Activated CD8-positive, alpha-beta memory T cell treated with anti-CD3 and anti-CD28 coated beads for 1 hour (primary cell): ENCODE measurements at places on chromosomes 2 and 18.

GRCh38 chr2:159506202-159506601 is 110.1 kb downstream of the BAZ2B start:
- DNase-seq, result no peak

- no peak for DNase-seq
These were observed 63.9 kb downstream of the COMMD1 start for GRCh38 chr2:61969376-61969775.

GRCh38 chr2:951224-952006 is 766 bp downstream of the SNTG2 start:
- no peak for DNase-seq

DNA sequence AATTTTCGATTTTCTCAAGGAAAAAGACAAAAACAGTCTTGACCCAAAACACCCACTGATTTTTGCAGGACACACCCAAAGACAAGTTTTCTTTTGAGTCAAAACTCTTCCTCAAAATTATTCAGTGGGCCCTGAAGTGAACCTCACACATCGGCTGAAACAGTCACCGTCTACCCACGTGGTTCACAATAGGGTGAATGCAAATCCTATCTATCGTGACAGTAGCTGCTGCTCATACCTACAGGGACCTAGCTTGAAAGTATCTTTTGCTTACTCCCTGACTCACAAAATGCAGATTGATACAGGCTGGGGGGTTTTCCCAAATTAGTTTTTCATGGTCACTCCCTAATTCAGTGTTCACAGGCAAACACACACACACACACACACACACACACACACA is 10.7 kb upstream of the CD226 start:
- DNase-seq, result no peak

DNA sequence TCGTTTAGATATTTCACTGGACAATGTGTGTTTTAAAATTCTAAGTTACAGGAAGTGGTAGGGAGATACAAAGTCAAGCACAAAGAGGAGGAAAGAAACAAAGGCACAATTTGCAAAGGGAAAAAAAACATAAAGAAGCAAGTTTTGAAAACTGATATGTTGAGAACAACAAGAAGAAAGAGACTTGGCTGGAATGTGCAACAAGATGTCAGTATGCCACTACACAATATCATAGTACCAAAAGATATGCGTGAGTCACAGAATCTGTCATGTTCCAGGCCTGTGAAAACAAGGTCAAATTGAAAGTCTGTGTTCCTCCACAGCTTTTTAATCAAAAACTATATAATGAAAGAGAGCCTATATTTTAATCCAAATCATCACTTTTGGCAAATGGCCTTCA is 12.0 kb downstream of the EXOC6B start:
- DNase-seq, result no peak

- no peak for DNase-seq
These were observed 176.1 kb upstream of the ZFP36L2 start for GRCh38 chr2:43402452-43402937.

DNA sequence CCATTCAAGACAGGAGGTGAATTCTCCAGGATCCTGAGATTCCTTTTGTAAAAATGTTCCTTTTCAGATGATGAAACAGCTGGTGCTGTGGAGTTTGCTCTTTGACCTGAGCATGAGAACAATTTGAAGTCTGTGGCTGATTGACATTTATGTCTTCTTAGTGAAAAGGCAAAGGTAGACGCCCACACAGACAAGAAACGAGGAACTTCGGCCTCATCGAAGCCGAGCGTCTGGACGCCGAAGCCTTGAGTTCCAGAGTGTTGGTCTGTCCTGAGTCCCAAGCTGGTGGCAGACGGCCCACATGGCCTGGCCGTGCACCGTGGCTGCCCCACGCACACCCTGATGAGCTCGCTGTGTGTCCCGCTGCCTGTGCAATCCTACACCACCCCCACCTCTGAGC is 20.7 kb upstream of the SNTG2 start:
- DNase-seq, result no peak

DNA sequence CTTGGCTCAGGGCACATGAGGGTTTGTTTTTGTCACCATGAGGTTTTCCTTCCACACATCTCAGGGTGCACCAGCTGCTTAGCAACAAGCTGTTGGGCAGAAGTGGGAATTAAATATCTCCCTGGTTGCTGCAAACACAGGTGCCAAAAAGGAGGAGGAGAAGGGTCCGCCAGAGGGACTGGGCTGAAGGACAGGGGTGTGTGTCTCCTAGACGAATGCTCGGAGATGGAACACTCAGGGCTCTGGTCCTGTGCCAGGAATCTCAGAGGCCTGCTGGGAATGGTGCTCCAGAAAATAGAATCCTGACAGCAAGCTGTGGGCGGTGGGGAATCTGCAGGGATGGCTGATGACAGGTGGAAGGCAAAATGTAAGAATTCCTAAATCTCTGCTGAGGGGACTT is 94.5 kb downstream of the VSNL1 start:
- DNase-seq, result no peak

DNA sequence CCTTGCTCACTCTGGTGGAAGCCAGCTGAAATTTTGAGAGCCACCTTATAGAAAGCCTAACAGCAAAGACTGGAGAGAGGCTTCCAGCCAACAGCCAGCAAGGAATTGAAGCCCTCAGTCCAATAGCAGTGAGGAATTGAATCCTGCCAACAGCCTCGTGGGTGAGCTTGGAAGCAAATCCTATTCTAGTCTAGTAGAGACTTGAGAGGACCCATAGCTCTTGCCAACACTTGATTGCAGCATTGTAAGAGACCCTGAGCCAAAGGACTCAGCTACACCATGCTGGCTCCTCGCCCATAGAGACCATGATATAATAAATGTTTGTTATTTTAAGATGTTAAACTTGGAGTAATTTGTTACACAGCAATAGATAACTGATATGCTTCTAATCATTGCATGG is 403.0 kb upstream of the TNP1 start:
- no peak for DNase-seq

GRCh38 chr2:165871025-165871424 is 77.0 kb upstream of the GALNT3 start:
- DNase-seq, result no peak

DNA sequence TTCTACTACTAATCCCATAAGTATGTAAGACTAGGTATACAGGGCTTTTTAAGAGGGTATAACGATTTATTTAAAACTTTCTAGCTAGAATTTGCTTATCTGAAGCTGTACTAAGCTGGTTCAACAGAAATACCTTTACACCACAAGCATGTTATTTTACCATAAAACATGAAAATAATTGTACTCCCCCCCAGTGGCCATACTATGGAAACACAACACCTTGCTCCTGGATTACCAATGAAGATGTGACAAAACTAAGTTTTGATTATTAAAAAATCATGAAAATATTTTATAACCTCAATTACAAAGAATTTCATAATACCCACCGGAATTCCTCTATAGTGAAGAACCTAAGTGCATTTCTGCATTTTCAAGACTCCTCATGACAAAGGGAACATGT is 27.3 kb downstream of the LPIN2 start:
- DNase-seq, result no peak

GRCh38 chr18:77206676-77207374 is 42.8 kb upstream of the GALR1 start:
- no peak for DNase-seq

DNA sequence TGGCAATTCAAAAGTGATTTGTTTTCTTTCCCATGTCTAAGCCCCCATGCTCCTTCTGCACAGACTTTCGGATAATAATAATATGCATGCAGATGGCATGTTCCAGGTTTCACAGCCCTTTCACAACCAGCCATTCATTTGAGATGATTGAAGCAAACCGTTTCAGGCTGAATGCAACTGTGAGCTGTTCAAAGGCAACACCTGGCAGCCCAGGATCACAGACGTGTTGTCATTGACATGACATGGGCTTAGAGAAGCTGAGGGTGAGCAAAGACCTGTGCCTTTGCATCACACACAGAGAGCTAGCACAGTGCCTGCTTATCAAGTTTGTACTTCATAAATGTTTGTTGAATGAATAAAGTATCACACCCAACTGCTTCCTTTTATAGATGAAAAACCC is 12.4 kb upstream of the ERMN start:
- DNase-seq, result no peak
